ENCODE measurements at places on chromosomes 7 and 10.

- no peak for DNase-seq
Observed at GRCh38 chr10:16952080-16952479, 134.9 kb upstream of the RSU1 start.

DNA sequence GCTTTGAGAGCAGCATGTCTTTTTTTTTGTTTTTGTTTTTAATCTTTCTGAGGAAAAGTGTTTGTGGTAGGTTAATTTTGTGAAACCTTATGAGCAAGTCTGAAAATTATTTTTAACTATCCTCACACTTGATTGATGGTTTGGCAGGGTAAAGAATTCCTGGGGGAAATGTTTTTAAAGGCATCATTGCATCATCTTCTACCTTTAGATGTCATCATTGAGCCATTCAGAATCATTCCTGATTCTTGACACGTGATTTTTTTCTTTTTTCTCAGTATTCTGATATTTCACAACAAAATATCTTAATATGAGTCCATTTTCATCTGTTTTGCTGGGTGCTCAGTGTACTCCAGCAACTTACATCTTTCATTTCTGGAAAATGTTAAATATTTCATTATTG is 28.3 kb downstream of the PALS2 start:
- DNase-seq: no peak

DNA sequence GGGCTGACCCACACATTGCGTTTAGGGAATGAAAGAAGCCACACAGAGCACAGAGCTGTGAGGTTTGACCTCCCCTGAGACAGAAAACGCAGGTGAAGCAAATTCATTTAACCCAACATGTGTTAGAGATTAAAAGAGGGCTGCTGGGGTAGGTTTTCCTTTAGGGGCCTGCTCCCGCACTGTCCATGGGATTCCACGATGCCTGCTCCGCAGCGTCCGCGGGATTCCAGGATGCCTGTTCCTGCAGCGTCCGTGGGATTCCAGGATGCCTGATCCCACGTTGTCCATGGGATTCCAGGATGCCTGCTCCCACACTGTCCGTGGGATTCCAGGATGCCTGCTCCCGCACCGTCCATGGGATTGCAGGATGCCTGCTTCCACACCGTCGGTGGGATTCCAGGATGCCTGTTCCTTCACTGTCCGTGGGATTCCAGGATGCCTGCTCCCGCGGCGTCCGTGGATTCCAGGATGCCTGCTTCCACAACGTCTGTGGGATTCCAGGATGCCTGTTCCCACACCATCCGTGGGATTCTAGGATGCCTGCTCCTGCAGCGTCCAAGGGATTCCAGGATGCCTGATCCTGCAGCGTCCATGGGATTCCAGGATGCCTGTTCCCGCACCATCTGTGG is 78.7 kb downstream of the VIPR2 start:
- DNase-seq: no peak

- no peak for DNase-seq
Observed at GRCh38 chr10:75623310-75624093, 192.1 kb downstream of the LRMDA start.

- DNase-seq: no peak
Observed at GRCh38 chr10:96665306-96665705, 55.0 kb downstream of the PIK3AP1 start.

DNA sequence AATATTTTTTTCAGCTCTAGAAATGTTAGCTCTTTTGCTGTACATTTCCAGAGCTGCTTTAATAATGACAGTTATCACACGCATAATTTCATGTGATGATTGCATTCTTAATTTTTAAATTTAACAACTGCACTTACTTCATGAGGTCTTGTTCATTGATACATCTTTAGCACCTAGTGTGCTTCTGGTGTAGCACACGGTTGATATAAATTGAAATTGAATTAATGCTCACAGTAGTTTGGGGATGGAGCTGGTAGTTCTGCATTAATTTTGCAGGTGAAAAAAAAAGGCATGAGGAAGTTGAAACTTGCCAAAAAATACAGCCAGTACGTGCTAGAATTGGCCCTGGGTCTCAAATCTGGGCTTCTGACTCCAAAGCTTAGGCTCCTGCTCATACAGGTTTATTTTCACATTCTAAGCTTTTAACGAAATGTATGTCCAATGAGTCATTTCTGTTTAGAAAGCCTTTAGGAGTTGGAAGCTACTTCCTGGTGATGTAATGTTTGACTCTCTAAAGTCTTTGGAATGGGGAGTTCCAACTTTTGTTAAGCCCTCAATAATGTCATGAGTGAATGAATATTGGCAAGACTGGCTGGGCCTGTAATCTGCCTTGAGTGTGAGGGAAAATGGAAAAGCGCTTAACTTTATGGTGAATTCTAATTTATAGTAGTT is 62.5 kb downstream of the DAGLB start:
- no peak for DNase-seq
